Activated CD4-positive, alpha-beta T cell treated with anti-CD3 and anti-CD28 coated beads, Interleukin-2, amount 10 ng/mL, durations not matched to agents 7 days and 5 days (primary cell): ENCODE measurements at places on chromosomes 3 and 15.

GRCh38 chr3:28598165-28598564 is 249.5 kb upstream of the AZI2 start:
- DNase-seq, result no peak

DNA sequence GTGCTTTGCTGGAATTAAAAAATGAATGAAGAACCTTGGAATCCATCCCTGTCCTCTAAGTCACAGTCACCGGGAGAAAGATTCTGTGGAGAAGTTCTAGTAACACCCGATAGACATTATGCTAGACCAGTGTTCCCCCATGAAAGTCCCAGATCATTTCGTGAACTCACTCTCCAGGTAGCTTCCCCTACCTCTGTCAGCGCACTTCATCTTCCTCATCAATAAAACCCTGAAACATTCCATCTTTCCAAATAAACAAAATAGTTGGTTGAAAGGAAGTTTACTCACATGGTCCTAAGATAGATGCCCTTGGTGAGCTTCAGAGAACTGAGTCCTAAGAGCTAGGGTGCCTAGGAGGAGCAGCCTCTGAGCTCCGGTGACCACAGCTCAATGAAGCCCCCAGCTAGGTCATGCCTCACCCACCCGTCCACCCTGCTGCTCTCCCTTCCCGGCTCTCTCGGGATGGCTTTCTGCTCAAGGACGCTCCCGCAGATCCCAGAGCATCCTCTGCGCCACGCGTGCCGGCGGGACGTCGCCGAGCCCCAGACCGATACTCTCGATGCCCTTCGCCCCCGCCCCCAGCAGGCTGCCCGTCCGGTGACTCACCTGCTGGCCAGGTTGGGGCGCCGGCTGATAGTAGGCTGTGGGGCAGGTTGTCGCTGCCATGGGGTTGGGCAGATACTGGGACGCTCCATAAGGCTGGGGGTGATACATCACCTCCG is 776 bp downstream of the VGLL3 start:
- DNase-seq, result no peak

GRCh38 chr3:150736903-150737832 is 25.8 kb downstream of the SIAH2 start:
- no peak for DNase-seq

GRCh38 chr15:67685008-67685599 is 140.2 kb upstream of the SKOR1 start:
- no peak for DNase-seq

DNA sequence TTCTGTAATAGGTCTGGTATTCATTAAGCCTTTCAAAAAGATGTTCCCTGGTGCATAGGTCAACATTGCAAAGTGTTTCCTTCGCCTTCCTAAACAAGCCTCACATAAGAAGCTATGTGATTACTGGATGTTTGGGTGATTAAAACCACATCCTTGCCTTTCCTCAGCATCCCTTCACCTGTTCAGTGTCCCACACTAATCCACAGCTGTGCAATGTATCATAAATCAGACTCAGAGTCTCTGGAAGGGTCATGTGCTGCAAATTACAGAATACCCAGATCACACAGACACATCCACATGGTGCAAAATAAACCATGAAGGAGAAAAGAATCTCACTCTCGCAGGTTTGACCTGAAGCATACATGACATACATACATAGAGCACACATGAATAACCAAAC is 164.7 kb upstream of the NSMCE3 start:
- DNase-seq, result no peak

DNA sequence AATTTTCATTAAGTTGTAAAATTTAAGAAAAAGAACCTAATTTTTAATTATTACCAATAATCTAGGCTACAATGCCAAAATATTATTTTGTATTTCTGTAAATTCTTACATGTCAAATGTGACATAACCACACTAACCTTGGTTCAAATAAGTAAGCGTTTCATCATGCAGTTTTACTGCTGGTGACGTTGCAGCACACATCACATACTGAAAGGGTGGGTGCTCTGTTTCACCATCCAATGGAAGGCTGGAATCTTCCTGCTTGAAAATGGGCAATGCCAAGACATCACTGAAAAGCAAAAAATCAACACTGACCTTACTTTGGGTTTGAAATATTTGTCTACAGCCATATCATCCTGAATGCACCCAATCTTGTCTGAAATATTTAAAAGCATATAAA is 14.8 kb downstream of the UBP1 start:
- DNase-seq, result no peak

DNA sequence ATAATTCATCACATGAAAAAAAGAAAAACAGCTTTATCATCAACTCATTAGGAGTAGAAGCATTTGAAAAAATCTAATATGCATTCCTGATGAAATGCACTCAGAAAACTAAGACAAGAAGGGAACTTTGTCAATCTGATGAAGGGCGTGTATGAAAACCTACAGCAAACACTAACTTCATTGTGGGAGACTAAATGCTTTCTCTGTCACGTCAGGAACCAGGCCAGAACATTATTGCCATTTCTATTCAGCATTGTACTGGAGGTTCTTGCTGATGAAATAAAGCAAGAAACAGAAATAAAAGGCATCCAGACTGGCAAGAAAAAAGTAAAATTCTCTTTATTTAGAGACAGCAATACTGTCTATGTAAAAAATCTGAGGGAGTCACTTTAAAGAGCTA is 235.2 kb downstream of the GABRB3 start:
- no peak for DNase-seq

DNA sequence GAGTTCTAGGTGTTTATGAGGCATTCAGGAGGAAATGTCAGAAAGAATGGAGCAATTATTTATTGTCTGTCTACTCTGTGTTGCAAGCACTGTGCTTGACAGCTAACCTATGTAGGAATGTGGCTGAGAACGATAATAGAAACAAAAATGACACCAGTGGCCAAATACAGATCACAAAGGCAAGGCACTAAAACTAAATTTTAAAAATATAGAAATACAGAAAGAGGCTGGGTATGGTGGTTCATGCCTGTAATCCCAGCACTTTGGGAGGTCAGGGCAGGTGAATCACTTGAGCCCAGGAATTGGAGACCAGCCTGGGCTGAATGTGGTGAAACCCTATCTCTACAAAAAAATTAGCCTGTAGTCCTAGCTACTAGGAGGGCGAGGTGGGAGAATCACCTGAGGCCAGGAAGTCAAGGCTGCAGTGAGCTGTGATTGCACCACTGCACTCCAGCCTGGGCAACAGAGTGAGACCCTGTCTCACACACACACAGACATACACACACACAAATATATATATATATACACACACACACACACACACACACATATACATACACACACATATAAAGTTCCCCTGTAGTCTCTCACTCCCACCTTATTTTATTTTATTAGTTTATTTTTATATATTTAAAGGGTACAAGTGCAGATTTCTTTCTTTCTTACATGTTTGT is 6.0 kb downstream of the PRKCI start:
- no peak for DNase-seq

- no peak for DNase-seq
Observed at GRCh38 chr3:128143496-128143895, 9.8 kb upstream of the EEFSEC start.

DNA sequence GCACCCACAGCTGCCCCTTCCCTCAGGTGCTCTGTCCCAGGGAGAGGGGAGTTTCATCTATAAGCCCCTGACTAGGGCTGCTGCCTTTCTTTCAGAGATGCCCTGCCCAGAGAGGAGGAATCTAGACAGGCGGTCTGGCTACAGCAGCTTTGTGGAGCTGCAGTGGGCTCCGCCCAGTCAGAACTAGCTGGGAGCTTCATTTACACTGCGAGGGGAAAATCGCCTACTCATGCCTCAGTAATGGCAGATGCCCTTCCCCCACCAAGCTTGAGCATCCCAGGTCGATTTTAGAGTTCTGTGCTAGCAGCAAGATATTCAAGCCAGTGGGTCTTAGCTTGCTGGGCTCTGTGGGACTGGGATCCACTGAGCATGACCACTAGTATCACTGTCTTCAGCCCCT is 181.2 kb upstream of the RARB start:
- no peak for DNase-seq

DNA sequence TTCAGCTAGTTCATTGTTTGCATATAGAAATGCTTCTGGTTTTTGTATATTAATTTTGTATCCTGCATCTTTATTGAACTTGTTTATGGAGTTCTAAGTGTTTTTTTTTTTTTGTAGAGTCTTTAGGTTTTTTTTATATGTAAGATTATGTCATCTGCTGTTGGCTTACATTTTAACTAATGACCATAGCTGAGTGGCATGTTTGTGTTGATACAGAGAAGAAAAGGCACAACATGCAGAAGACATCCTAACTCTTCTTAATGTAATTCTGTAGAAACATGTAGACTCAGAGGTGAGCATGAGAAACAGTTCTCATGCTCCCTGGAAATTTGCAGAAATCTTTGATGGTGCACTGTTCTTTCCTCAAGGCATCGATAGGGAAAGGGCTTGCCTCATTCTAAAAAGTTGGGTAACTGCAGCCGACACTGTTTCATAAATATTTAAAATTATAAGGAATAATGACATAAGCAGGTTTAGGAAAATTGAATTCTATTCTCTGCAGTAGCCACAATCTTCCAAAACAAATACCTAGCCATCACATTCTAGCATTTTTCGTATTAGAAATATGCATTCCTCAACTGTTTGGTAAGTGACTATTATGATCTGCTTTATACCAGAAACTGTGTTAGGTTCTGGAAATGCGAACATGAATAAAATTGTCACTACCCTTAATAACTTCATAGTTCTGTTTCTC is 499.6 kb upstream of the KCNMB2 start:
- DNase-seq, result no peak

- DNase-seq, result peak; percentile 48
Observed at GRCh38 chr3:88219138-88219792, 69.5 kb downstream of the C3orf38 start.

- DNase-seq, result no peak
Observed at GRCh38 chr3:101204246-101204645, 116.1 kb downstream of the IMPG2 start.

- DNase-seq, result no peak
Observed at GRCh38 chr15:61633951-61634350, 404.8 kb upstream of the RORA start.

DNA sequence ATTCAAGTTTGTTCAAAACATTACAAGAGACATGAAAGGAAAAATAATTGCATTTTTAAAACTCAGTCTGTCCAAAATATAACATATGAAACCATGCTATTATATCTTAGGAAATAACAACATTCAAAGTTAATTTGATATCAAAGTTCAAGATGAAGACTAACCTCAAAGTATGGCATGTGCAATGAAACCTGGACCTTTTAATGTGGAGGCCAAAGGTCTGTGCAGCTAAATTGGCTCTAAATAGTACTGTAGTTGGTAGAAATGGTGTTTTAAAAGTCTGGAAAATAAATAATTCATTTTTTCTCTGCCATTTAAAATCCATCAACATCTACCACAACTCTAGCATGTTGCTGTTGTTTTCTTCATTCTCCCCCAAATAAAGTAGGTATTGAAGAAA is 8.7 kb downstream of the GRAMD1C start:
- no peak for DNase-seq

DNA sequence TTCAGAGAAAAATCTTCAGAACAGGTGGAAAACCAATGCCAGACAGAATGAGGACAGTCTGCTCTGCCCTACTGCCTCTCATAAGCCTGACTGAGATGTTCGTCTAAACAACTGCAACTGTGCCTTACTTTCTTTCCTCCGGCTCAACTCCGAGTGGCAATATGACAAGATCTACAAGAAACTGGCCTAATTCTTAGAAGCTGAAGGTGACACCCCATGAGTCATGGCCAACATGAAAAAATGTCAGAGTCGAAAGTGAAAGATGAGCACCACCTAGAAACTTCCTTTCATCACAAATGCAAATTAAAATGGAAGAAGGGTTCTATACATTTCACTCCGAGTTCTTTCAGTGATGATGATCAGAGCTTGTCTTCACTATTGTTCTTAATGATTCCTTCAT is 12.9 kb downstream of the PCYT1A start:
- peak; percentile 85 for DNase-seq

GRCh38 chr15:61871926-61872522 is 188.2 kb downstream of the VPS13C start:
- no peak for DNase-seq

DNA sequence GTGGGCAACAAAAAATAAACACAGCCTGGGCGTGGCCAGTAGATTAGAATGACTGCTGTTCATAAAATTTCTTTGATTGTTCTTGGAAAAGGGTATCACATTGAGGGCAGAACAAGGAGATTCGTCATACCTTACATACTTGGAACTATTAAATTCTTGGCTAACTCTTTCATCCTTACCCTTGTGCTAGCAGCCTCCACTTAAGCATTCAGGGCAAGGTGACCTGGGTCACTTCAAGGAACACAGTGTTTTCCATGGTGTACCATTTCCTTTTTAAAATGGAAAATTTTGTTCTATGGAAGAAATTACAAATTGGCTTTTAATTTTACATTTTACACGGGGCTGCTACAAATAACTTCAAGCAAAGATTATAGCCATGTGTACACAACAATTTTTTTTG is 60.8 kb downstream of the MINDY4B start:
- DNase-seq, result no peak

- no peak for DNase-seq
Observed at GRCh38 chr15:78914027-78914764, 30.6 kb downstream of the CTSH start.

DNA sequence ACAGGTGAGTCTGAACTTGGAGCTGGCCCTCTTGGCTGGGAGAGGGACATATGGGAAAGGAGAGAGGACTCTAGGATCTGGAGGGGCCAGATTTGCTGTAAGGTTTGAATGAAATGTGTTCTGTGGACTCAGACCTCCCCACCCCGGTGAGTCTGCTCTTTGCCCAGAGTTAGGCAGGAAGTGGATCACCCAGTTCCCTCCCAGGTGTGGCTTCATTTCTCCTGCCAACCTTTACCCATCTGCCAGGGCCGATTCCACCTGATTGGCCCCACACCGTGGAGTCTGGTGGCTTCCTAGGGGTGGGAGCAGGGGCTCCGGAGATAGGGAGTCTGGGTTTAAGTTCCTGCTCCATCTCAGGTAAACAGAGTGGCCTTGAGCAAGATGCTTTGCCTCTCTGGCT is 25.5 kb downstream of the CD276 start:
- no peak for DNase-seq

- no peak for DNase-seq
Observed at GRCh38 chr15:31352339-31352751, 25.7 kb downstream of the KLF13 start.

- no peak for DNase-seq
Observed at GRCh38 chr3:15342945-15343344, 10.6 kb upstream of the SH3BP5 start.

- peak; percentile 35 for DNase-seq
Observed at GRCh38 chr3:51539291-51539941, 897 bp downstream of the RAD54L2 start.

- peak; percentile 57 for DNase-seq
Observed at GRCh38 chr3:72347819-72348319, 500.4 kb downstream of the SHQ1 start.

DNA sequence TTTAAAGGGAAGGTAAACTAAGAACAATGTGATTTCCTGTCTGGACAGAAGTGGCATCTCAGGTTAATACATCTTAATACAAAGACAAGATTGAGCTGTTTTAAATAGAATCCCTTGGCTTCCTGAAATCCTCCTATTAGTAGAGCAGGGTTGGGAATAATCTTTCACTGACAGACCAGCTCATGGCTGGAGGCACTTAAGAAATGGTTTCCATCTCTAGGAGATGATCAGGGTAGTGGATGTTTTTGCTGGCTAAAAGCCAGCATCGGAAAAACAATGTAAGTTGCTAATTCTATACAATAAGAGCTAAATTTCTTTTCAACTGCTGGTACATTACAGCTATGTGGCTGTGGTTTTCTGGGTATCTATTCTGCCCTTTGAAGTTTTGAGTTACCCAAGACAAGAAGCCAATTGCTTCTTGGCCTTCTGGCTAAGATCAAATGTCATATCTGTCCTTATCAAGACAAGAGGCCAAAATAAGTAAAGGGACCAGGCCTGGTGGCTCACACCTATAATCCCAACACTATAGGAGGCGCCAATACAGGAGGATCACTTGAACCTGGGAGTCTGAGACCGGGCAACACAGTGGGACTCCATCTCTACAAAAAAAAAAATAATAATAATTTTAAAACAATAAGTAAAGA is 49.6 kb downstream of the SHQ1 start:
- DNase-seq, result no peak
